Immature natural killer cell (primary cell): ENCODE measurements at places on chromosomes 12 and 14. TPM values are rescaled to one million over a fixed set of nuclear protein-coding genes. Genes with fewer than 3 reads are reported as not detected.

KRT79 gene
- not detected for polyA plus RNA-seq

SLC25A47 gene
- not detected for polyA plus RNA-seq

SDR9C7 gene
- not detected for polyA plus RNA-seq

OR4Q2 gene
- polyA plus RNA-seq, result not detected

ENDOU gene
- polyA plus RNA-seq, result not detected

SOAT2 gene
- polyA plus RNA-seq, result not detected

ASCL1 gene
- not detected for polyA plus RNA-seq

B3GNT4 gene
- not detected for polyA plus RNA-seq

OLR1 gene
- not detected for polyA plus RNA-seq

CEP290 gene
- 4.0 TPM for polyA plus RNA-seq

C1R gene
- polyA plus RNA-seq, result not detected

SOX5 gene
- polyA plus RNA-seq, result not detected
